ENCODE measurements at places on chromosomes 2 and 18. TPM values are rescaled to one million over a fixed set of nuclear protein-coding genes. Genes with fewer than 3 reads are reported as not detected.

Gene LYPD1
- total RNA-seq = 0.04 TPM

- no peaks in the 10 kb centered on the region for H3K36me3 ChIP-seq
- no peaks in the 10 kb centered on the region for H3K27me3 ChIP-seq
- no peak overlapping the region for H3K27ac ChIP-seq
- H3K4me1 ChIP-seq = no peaks in the 10 kb centered on the region
- no peak overlapping the region for H3K4me3 ChIP-seq
Observed at GRCh38 chr2:39875182-39875913, 96.3 kb upstream of the THUMPD2 start.

DNA sequence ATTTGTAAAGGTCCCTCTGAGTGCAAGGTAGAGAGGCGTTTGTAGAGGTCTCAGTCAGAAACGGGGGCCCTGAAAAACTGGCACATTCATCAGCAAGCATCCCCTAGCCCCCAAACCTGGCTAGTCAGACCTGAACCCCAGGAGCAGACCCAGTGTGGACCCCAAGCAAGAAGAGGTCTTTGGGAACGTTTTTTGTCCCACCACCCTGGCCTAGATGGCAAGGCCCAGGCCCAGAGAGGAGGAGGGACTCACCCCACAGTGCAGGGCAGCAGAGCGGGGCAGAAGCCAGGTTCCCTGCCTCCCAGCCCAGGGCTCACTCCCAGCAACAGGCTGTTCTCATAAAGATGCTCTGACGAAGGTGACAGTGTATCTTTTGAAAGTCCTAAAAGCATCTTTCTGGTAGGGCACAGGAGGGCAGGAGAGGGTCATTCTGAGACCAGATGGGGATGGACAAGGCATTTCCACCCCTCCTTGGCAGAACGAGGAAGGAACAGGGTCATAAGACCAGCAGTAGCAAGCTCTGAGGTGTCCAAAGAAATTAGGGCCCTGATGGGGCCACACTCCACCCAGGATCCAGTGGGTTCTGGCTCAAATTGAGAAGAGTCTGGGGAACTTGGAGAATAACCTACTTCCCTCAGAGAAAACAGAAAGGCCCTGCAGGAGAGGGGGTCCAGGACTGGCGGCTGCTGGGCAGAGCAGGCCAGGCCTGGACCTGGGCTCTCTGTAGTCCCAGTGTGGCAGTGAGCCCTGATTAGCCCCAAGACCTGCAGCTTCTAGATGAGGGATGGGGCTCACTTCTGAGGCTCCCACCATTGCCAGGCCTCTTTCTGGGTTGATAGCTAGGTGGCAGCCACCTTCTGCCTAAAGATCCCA lies 18.2 kb downstream of the ADRA2B start:
- H3K36me3 ChIP-seq = no peaks in the 10 kb centered on the region
- H3K27ac ChIP-seq = no peak overlapping the region
- no peak overlapping the region for H3K4me3 ChIP-seq
- H3K4me1 ChIP-seq = peaks cover 5% of the 10 kb centered on the region

- no peaks in the 10 kb centered on the region for H3K4me1 ChIP-seq
- no peaks in the 10 kb centered on the region for H3K36me3 ChIP-seq
- no peak for DNase-seq
- H3K27me3 ChIP-seq = no peaks in the 10 kb centered on the region
Observed at GRCh38 chr2:143452817-143453451, 323.7 kb downstream of the ARHGAP15 start.

DNA sequence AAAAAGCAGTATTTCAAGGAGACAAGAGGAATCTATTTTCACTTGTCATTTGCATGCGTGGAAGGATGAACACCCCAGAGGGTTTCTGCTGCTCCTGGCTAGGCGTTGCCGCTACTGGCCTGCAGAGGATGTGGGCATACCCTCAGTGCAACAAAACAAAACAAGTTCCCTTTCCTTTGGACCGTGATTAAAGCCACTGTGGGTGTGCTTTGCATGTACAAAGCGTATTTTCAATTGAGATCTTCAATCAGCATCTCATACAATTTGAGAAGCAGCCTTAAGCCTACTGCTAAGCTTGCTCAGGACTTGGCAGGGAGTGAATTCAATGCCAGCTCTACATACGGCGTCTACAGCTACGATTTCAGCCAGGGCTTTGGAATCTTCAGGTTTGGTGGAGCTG lies 298.4 kb downstream of the LPIN1 start:
- no peaks in the 10 kb centered on the region for H3K27me3 ChIP-seq
- no peak overlapping the region for H3K27ac ChIP-seq

Measured in SJCRH30 (cell line).